ENCODE measurements at places on chromosomes 16 and 17.

GRCh38 chr17:7836596-7837407 lies 2.8 kb downstream of the KDM6B start:
- no peaks in the 10 kb centered on the region for H3K4me1 ChIP-seq
- H3K4me3 ChIP-seq: peak overlapping the region; percentile 75
- H3K36me3 ChIP-seq: peaks cover 6% of the 10 kb centered on the region
- peak overlapping the region; percentile 100 for H3K27ac ChIP-seq
- H3K27me3 ChIP-seq: no peaks in the 10 kb centered on the region

GRCh38 chr17:2459917-2460271 lies 51.8 kb downstream of the METTL16 start:
- peaks cover 10% of the 10 kb centered on the region for H3K4me1 ChIP-seq
- DNase-seq: no peak
- H3K27me3 ChIP-seq: no peaks in the 10 kb centered on the region
- H3K27ac ChIP-seq: peak overlapping the region; percentile 72
- H3K36me3 ChIP-seq: peaks cover 45% of the 10 kb centered on the region

GRCh38 chr16:1906846-1907165 lies 11.4 kb downstream of the HS3ST6 start:
- H3K27me3 ChIP-seq: peaks cover 26% of the 10 kb centered on the region
- H3K4me3 ChIP-seq: no peak overlapping the region
- no peak for DNase-seq

DNA sequence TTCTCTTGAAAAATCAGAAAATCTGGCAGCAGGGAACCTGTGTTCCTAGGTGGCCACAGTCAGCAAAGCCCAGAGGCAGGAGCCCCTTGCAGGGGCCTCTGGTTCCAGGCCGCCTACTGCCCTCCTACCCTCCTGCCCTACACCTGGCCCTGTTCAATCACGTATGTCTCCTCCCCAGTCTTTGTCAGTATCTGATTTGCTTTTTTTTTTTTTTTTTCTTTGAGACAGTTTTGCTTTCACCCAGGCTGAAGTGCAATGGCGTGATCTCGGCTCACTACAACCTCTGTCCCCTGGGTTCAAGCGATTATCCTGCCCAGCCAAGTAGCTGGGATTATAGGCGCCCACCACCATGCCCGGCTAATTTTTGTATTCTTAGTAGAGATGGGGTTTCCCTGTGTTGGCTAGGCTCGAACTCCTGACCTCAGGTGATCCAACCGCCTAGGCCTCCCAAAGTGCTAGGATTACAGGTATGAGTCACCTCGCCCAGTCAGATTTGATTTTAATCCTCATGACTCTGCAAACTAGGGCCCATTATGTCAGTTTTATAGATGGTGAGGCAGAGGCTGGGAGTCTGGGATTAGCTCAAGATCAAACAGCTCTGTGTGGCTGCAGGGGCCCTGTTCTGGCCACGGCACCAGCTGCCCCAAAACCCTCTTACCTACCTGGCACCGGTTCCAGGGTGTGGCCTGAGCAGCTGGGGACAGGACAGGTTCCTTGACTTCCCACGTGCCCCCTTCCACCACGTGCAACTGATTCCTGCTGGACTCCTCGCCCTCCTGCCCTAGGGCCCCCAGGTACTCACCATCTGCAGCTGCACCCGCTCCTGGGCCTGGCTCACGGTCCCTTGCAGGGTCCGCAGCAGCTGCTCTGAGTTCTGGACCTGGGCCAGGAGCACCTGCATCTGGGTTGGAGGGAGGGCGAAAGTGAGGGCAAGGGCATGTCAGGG lies 14.7 kb downstream of the RABEP2 start:
- H3K4me3 ChIP-seq: no peak overlapping the region
- H3K4me1 ChIP-seq: no peaks in the 10 kb centered on the region
- DNase-seq: no peak
- no peaks in the 10 kb centered on the region for H3K27me3 ChIP-seq
- no peak overlapping the region for H3K27ac ChIP-seq
- H3K36me3 ChIP-seq: peaks cover 50% of the 10 kb centered on the region

DNA sequence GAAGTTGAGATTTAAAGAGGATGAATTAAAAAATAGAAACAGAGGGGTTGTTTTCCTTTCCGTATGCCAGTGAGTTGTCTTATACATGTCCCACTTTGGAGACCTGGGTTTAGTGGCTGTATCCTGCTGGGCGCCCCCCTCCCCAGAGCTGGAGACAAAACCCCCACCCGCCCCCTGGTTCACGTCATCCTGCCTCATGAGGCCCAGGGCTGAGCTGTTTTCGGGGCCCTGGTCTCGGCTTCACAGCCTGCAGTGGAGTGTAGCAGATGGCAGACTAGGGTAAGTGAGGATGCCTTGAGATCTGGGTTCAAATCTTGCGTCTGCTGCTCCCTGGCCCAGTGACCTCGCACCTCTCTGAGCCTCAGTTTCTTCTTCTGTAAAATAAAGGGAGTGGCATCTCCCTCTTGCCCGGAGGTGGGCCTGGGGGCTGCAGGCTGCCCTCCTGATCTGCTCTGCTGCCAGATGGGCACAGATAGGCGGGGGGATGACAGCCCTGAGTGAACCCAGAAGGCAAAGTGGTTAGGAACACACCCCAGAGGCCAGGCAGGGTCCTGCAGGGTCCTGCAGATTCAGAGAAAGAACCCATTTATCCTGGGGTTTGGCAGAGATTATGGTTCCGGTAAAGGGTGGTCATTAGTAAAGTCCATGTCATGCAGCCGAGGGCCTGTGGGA lies 45.1 kb downstream of the SOCS3 start:
- H3K4me1 ChIP-seq: no peaks in the 10 kb centered on the region
- DNase-seq: no peak
- no peaks in the 10 kb centered on the region for H3K36me3 ChIP-seq
- peak overlapping the region; percentile 74 for H3K27ac ChIP-seq

DNA sequence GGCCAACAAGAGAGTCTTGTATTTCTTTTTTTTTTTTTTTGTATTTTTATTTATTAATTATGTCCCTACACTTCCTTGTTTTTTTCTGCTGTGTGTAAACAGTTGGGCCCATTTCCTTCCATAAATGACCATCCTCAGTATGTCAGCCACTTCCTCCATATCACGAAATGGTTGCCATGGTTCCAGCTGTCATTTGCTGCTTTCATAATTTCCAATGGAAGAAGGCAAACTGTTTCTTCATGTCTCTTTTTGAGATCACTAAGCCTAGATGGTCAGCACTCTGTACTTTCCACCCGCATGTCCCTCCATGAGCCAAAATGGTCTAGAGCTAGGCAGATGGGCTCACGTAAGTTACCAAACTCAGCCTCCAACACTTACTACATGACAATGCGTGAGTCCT lies 133.5 kb upstream of the FOXF1 start:
- peak overlapping the region; percentile 73 for H3K27ac ChIP-seq
- H3K27me3 ChIP-seq: no peaks in the 10 kb centered on the region
- H3K36me3 ChIP-seq: no peaks in the 10 kb centered on the region
- H3K4me3 ChIP-seq: no peak overlapping the region
- peaks cover 16% of the 10 kb centered on the region for H3K4me1 ChIP-seq
